GF-D8 (cell line): ENCODE measurements at places on chromosomes 2 and 18.
A peak's percentile ranks its signal among the peaks of the same experiment; 100 is the strongest.

GRCh38 chr2:177708660-177709444, 316.3 kb downstream of the AGPS start:
- no peak for DNase-seq

- DNase-seq = no peak
These were observed 85.8 kb downstream of the RDH14 start for GRCh38 chr2:18474700-18475099.

DNA sequence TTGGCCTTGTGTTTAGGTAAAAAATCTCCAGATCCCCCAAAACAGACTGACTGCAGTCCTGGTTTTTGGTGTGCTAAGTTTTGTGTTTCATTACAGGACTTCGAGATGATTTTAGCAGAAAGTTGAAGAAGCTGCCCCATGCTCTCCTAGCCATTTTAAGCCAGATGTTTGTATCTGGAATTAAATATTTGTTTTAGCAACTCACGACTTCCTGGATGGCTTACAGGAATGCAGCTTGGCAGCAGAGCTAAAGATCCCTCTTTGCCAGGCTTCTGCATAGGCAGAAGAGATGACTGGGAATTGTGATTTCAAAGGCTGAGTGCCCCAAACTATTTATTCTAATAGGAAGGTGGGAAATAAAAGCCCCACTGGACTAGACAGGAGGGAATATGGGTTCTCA, 31.1 kb downstream of the ONECUT2 start:
- no peak for DNase-seq

DNA sequence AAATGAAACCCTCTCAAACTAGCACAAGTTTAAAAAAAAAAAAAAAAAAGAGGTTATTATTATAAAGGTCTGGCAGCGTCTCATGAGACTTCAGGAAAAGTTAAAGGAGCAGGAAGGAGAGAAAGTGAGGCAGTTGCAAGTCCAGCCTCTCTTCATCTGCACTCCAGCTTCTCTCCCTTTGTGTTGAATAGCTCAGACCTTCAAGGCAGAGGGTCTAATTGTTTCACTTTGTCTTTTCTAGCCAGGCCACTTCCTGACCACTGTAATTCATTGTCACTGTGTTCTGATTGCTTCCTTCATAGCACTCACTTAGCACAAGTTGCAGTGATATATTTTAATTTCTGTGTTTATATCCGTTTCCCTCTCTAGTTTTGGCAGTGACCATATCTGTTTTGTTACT, 99.9 kb downstream of the SPATS2L start:
- DNase-seq = no peak

DNA sequence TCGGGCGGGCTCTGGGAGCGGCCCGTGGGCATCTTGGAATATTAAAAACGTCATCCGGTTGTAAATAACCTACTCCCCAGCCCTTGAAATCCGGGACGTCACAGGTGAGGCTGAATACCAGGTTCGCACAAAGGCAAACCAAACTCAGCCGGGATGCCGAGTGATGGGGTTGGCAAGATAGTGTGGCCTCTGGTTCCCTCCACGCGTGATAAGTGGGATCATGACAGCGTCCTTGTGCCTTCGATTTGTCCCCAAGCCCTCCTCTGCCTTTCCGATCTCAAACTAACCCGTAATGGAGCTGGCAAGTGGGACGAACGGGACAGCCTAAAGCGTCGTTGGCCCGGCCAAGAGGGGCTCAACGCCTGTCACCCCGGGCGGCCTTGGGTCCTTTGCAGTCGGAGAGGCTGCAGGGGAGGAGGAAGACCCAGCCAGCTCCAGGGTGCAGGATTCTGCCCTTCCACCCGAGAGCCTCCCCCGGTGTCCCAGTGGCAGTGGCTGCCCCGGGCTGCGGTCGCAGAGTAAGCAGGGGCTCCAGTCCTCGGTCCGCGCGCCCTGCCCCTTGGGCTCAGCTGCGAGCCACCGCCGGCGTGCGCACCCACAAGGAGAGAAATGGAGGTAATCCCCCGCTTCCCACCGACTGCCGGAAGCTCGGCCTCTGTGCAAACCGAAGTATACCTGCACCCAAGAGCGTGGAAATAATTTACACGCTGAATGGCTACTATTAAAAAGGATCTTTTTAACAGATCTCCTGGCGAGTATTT, 13.4 kb upstream of the PAX3 start:
- no peak for DNase-seq

- DNase-seq = no peak
These were observed 167.5 kb downstream of the ARL4C start for GRCh38 chr2:234329202-234329960.

DNA sequence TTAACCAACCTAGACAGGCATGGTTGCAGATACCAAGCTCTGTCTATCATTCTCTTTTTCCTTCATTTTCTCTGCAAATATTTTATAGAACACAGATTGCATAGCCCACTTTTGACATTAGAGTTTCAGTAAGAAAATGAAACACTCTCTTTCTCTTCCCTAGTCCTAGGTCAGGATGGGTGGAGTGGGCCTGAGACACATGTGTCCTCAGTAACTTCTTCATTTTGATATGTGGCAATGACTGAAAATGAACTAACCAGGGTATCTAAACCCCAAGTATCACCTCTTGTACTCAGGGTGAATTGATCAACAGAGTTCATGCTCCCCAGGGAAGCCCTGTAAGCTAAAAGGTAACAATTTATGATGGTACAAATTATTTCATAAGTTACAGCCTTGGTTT, 37.0 kb upstream of the KYNU start:
- no peak for DNase-seq

DNA sequence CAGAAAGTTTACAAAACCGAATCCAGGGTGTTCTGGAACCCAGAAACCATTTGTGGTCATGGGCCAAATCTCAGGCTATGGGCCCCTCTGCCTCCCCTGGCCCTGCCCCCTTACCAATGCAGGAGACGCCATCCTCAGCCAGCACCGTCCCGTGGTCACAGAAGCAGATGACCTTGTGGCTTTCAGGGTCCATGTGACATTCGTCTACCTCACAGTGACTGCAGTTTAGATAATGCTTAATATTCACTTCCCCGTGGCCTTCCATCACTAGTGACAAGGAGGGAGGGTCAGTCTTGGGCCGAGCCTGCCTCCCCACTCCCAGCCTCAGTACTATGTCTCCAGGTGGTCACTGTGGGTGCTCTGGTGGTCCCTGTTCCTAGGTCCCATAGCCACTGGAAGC, 111.6 kb downstream of the CLIP4 start:
- no peak for DNase-seq

DNA sequence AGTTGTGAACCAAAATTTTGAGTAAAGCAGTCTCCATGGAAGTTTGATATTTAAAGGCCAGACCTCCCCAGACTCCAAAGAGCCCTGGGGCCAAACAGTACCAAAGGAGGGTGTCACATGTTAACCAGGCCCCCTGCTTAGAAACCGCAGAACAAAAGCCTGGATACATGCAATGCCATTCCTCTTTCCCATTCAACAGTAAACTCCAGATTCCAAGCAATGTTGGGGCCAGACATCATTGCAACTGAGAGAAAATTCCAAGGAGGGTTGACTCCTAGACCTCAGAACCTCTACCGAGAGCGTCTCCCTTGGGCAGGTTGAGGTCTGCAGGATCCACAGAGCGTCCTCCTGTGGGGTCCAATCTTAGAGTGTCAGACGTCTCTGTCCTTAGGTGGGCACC, 404.4 kb upstream of the SYT4 start:
- no peak for DNase-seq

DNA sequence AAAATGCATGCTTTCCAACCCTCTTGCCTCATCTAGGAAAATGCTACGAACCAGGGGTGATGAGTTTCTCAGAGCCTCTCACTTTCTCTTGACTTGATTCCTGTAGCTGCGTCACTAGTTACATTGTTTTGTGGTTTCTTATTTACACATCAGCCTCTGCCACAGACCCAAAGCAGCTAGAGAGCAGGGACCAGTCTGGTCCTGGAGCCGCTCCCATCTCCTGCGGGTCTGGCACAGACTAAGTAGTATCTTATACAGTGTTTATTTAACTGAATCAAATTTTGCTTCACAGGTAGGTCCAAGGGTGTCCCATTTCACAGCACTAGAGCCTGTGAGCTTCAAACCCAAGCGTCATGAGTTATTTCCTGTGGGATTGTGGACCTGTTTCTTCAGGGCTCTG, 310.5 kb downstream of the MYCN start:
- DNase-seq = no peak

DNA sequence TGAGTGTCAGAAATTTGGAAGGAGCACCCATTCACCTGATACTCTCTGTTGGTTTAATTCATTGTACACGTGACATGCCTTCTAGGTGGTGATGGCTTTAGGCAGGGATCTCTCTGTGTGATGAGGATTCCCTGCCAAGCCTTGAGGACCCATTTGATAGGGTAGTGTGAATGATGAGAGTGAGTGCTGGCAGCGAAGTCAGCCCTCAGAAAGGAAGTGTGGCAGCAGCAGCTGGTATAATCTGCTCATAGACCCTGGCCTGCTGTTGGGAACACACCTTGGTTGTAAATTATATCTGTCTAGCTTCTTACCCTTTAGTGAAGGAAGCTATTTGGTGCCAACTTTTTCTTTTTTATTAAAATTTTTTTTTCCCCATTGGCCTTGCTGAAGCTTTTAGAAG, 164.5 kb downstream of the HAUS1 start:
- DNase-seq = no peak

DNA sequence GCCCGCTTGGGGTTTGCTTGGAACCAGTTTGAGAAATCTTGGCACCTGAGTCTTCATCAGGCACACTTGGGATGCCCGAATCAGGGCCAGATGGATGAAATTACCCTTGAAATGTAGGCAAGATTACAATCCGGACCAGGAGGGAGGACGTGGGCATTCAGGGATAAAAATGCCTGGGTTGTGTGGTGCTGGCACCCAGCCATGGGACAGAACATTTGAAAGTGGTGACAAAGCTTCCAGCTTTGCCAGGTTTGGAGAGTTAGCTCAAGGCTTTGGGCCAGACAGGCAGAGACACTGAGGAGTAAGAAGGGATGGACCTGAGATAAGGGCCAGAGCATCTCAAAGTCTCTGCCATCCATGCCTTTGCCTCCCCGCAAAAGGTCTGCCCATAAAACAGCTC, 182.2 kb downstream of the TTC32 start:
- no peak for DNase-seq

GRCh38 chr2:231513746-231514224, 16.5 kb downstream of the NMUR1 start:
- no peak for DNase-seq

DNA sequence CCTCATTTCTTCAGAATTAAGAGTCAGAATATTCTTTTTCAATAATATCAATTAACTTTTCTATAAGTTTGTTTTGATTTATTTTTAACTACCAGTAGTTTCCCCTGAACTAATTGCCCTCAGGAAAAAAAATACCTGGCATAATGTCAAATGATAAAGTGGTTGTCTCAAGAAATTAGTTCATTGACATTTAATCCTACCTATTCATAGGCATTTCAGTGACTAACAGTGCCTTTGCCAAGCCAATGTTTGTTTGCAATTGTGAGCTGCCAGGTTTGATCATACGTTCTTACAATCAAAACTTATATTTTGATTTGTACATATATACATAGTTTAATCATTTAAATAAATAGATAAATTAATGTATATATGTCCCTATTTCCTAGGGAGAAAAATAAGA, 267.3 kb upstream of the MC4R start:
- DNase-seq = no peak

GRCh38 chr2:149652926-149653325, 65.4 kb upstream of the MMADHC start:
- no peak for DNase-seq

DNA sequence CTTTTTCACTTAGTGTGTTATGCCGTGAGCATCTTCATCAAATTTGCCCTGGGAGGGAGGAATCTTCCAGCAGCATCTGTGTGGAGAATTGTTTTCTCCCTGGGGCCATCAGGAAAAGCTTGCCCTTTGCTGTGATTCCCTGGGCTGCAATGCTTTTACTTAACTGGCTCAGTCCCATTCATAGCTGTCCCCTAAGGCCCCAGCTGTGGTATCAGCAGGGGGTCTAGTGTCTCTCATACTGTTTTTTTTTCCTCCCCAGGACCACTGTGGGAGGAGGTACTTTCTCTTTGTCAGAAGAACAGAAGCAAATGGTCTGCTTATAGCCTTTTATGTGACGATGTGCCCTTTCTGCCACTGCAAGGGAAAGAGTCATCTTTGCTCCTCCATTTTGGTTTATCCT, 176.8 kb upstream of the CELF4 start:
- no peak for DNase-seq

- DNase-seq = peak; percentile 18
These were observed 31.3 kb upstream of the SSB start for GRCh38 chr2:169767243-169767888.

DNA sequence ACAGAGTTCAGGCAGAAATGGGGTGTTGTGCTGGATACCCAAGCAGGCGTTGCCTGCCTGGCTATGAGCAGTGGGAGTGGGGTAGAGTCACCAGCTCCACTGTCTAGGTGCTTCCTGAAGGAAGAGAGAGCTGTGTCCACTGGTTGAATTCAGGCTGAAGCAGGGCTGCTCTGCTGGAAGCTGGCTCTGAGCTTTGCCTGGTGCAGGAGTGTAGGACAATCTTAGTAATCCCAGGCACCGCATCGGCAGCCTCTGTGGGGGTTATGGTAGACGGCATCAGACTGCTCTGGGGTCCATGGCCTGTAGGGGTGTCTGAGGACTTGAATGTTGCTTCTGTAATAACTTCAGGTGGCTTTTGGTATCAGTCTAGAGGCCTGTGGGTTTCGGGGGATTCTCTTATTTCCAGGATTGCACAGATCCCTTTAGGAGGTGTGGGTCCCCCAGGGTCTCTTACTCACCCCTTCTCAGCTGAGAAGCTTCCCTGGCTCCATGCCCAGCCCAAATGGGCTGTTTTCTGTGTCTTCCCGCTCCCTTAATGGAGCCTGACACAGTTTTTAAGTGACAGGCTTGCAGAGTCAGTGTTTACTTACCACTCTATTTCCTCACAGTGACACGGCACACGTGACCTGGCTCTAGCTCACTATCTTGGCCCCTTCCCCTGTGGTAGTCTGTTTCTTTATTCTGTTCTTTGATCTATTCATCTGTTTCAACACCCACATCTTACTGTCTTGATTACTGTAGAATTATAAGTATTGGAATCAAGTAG, 644.3 kb downstream of the CBLN2 start:
- no peak for DNase-seq

- DNase-seq = no peak
These were observed 5.1 kb upstream of the COLEC12 start for GRCh38 chr18:505483-506122.

DNA sequence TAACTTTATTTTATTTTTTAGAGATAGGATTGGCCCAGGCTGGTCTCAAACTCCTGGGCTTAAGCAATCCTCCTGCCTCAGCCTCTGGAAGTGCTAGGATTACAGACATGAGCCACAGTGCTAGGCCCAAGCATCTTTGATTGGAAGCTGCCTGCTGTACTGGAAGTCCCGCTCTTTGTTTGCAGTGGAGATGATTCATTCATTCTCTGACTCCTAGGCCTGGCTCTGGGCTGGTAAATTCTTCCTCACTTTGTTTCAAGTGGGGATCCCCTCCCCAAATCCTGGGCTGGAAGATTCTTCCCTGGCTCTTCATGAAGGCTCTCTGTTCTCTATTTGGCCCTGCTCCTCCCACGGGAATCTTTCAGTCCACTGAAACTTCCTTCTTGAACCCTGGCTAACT, 81.9 kb downstream of the NEURL3 start:
- DNase-seq = no peak

GRCh38 chr18:35409911-35410310, 32.8 kb upstream of the ZNF396 start:
- no peak for DNase-seq
